Renal cortex interstitium (tissue), 15 donors: ENCODE measurements at places on chromosomes 3 and 15. TPM values are rescaled to one million over a fixed set of nuclear protein-coding genes. Genes with fewer than 3 reads are reported as not detected.

DNA sequence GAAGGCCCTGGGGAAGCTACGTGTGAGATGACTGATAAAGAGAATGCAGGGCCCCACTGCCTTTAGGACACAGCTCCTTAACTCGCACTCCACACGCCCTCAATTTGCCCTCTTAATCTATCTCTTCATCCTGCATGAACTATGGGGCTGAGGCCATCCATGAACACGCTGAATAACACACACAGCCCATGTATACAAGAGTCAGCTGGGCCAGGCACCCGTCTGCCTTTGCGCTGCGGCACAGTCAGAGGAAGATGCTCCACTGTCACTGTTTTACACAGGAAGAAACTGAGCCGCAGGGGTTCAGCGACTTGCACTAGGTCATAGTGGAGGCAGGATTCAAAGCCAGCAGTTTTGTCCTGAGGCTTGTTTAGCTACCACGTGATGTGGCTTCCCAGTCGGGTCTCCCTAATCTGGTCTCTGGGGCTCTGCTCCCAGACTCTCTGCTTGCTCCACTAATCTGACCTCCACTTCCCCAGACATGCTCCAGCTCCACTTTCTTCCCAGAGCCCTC is 43.9 kb downstream of the TLE3 start:
- no peak for DNase-seq

- DNase-seq = no peak
Observed at GRCh38 chr3:151318313-151318712, 1.7 kb upstream of the GPR87 start.

- DNase-seq = no peak
Observed at GRCh38 chr3:189303584-189303983, 131.8 kb downstream of the TPRG1 start.

- DNase-seq = no peak
Observed at GRCh38 chr3:129673897-129674797, 67.7 kb upstream of the PLXND1 start.

GRCh38 chr15:75647370-75648155 is at the start of gene SNX33:
Gene SNX33, plus strand, starts transcription at chr15:75647912. Its CDS starts 1,191 bp downstream, at chr15:75649103.
- DNase-seq = peak; percentile 80

- no peak for DNase-seq
Observed at GRCh38 chr3:176623468-176624150, 573.7 kb downstream of the TBL1XR1 start.

DNA sequence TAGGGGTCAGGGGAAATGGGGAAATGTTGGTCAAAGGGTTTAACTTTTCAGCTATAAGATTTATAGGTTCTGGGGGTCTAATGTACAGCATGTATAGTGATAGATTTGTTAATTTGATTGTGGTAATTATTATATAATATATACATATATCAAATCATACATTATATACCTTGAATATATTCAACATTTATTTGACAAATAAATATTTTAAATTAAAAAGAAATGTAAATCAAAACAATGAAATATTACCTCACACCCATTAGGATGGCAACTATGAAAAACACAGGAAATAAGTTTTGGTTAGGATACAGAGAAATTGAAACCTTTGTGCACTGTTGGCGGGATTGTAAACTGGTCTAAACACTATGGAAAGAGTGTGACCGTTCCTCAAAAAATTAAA is 85.0 kb upstream of the SLCO2A1 start:
- no peak for DNase-seq

DNA sequence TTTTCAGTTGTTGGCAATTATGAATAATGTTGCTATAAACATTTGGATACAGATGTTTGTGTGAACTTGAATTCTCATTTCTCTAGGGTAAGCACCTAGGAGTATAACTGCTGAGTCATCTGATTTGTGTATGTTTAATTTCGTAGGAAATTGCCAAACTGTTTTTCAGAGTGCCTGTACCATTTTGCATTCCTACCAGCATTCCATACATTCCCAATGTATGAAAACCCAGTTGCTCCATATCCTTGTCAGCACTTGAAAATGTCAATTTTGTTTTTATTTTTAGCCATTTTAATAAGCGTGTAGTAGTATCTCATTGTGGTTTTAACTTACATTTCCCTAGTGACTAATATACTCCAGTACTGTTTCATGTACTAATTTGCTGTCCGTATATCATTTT is 98.5 kb upstream of the TSC22D2 start:
- no peak for DNase-seq

DNA sequence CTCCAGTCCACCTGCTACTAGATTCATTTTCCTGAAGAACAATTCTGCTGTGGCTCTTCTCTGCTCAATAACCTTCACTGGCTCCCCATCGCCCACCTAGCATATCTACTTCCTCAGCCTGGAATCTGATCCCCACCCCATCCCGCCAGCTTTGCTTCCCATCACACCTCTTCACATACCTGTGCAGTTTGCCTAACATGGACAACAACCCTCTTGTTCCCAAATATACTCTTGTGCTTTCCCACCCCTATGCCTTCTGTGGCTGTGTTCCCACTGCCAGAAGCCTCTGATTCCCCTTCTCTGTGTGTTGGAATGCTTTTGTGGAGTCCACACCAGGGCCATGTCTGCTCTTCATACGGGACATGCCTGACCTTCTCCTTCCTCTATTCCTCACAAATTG is 29.5 kb downstream of the CMTM7 start:
- no peak for DNase-seq

DNA sequence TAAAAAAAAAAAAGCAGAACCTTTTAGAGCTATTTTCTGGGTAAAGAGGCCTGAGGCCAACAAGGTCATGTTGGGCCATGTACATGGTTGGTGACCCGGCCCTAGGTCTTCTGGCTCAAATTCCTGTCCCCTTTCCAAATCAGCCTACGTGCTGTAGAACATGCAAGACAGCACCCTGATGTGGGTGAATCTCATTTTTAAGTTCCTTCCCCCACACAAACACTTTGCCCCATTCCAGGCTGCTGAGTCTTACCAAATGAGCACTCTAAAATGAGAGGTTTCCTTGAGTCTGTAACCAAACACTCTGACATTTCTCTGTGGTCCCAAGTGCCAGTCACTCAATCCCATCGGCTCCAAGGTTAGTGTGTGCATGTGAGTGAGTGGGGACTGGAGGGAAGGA is 9.4 kb downstream of the BCL6 start:
- no peak for DNase-seq

GRCh38 chr3:30181178-30181465 is 425.3 kb upstream of the TGFBR2 start:
- DNase-seq = no peak

- DNase-seq = no peak
Observed at GRCh38 chr3:85539232-85539631, 580.4 kb downstream of the CADM2 start.

DNA sequence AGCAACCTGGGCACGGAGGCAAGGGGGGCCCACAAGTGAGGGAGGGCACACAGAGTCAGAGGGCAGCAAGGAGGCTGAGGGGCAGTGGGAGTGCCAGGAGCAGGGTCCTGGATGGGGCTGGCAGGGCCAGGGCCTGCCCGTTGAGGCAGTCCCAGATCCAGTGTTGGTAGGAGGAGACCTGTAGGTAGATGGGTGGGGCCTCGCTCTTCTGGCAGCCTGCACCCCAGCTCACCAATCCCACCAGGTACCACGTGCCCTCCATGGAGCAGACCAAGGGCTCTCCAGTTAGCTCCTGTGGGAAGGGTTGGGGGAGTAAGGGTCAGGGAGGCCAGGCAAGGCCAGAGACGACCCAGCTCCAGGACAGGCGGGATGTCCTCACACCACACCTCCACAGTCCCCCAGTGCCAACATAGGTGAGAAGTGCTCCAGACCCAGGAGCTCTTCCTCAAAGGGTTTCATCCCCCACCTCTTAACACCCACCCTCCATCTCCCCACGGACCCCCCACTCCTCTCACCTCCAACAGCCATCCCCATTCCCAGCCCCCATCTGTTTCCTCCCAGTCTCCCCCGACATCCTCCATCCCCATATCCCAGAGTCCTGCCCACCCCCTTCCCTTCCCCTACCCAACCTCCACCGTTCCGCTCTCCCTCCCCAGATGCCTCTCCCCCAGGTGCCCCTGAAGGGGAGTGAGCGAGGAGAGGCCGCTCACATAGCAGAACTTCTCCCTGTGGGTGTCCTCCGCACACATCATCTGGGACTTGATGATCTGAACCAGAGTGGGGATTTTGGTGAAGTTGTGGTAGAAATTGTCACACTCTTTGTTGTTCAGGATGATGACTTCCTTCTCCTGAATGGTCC is 5.2 kb downstream of the PRSS50 start:
- DNase-seq = no peak

GRCh38 chr3:152538518-152538917 is 269.8 kb downstream of the MBNL1 start:
- no peak for DNase-seq

DNA sequence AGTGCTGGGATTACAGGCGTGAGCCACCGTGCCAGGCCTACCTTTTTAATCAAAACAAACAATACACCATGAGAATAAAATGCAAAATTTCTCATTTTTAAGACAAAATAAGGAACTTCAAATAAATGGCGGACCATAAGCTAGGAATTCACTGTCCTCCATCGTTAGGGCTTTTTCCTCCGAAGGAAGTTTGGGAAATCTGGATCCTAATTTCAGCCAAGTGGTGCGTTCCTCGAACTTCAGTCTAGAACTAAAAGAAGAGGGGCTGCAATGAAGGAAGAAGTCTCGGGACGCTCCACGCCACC is 260 bp downstream of the EXD1 start:
- DNase-seq = no peak

- DNase-seq = no peak
Observed at GRCh38 chr15:51425517-51426040, 84.1 kb downstream of the GLDN start.

GRCh38 chr3:67515778-67516177 is 138.6 kb downstream of the SUCLG2 start:
- no peak for DNase-seq

- no peak for DNase-seq
Observed at GRCh38 chr15:64010719-64011118, 35.6 kb downstream of the DAPK2 start.

DNA sequence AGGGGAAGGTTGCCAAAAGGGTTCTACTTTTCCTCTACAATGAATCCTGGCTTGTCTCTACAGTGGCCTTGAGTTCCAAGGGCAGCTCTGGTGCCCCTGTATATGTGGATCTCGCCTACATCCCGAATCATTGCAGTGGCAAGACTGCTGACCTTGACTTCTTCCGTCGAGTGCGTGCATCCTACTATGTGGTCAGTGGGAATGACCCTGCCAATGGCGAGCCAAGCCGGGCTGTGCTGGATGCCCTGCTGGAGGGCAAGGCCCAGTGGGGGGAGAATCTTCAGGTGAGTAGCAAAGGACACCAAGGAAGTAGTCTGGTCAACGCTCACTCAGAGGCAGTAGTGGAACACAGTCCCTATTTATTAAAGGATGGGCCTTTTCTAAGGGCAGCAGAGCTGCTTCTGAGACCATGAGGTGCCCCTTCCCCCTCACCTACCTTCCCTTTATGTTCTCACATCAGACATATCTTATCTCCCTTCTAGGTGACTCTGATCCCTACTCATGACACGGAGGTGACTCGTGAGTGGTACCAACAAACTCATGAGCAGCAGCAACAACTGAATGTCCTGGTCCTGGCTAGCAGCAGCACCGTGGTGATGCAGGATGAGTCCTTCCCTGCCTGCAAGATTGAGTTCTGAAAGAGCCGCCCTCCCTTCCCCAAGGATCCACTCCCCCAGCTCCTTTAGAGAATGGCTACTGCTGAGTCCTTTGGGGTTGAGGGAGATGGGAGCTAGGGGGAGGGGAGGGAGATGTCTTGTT is 12.4 kb downstream of the MAP1A start:
- no peak for DNase-seq

- DNase-seq = no peak
Observed at GRCh38 chr15:33282226-33283020, 28.3 kb upstream of the RYR3 start.

- no peak for DNase-seq
Observed at GRCh38 chr15:36449662-36450145, 129.7 kb upstream of the CDIN1 start.

- no peak for DNase-seq
Observed at GRCh38 chr3:132321304-132321703, 4.1 kb downstream of the ACP3 start.

- DNase-seq = no peak
Observed at GRCh38 chr3:63450023-63450422, 171.9 kb downstream of the SYNPR start.

- no peak for DNase-seq
Observed at GRCh38 chr15:69149803-69150202, 10.6 kb upstream of the GLCE start.

The LARP6 gene
- 13.8 TPM for polyA plus RNA-seq

The TNFAIP8L3 gene
- polyA plus RNA-seq = 2.0 TPM

The CYP8B1 gene
- polyA plus RNA-seq = 1.3 TPM

The WDR93 gene
- 2.9 TPM for polyA plus RNA-seq

The MCF2L2 gene
- polyA plus RNA-seq = 0.81 TPM

The ATG7 gene
- polyA plus RNA-seq = 23.1 TPM

The CCDC13 gene
- polyA plus RNA-seq = 3.5 TPM

The HRG gene
- polyA plus RNA-seq = 1.8 TPM

The TMCO5A gene
- not detected for polyA plus RNA-seq

The DOCK3 gene
- 2.2 TPM for polyA plus RNA-seq

The ADGRG7 gene
- not detected for polyA plus RNA-seq

The GRAMD2A gene
- polyA plus RNA-seq = 15.4 TPM
